ENCODE measurements at places on chromosomes 3 and 15.

DNA sequence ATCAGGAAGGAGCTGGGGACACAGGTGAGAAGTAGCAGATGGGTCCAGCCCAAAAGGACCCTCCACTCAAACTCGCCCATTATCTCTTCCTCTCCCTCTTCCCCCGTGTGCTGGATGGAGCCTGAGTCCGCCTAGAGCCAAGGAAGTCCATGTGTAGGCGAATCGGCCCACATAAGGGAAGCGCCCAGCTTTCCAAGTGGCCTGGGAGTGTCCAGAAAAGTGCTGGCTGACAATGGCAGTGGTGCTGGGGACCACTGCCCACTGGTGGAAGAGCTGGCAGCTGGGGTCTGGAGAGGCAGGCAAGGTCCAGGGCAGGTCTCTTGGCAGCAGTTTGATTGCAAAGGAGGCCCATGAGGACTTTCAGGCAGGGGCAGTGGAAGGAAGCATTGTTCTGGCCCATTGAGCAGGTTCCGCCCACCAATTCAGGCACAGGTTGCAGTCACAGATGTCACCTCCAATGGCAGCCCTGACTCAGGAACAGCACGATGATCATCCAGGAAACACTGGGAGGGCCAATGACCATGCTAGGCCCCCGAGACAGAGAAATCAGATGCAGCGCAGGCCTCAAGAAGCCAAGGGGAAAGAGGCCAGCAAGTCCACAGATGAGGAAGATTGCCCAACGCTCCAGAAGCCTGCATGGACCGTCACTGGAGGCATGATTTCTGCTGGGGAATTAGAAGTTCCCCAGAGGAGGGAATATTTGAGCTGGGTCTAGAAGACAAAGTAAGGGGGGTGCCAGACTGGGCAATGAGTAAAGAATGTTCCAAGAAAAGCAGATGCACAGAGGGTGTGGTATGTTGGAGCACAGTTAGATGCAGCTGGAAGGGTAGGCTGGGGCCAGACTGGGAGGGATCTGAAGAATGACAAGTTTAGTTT lies 3.0 kb downstream of the MFGE8 start:
- no peak for DNase-seq

DNA sequence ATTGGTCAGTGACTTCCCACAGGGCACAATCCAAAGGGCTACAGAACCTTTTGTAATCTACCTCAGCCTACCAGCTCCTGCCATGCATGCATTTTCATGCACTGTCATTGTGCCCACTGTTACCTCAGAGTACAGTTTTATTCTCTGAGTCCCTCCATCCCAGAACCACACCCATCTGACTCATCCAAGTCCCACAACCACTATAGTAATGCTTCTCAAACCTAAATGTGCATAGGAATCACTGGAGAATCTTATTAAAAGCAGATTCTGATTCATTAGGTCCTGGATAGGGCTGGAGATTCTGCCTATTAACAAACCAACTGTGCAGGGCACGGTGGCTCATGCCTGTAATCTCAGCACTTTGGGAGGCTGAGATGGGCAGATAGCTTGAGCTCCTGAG lies 3.7 kb upstream of the B3GALNT1 start:
- peak; percentile 47 for DNase-seq

GRCh38 chr3:13598926-13599886 lies 50.3 kb downstream of the FBLN2 start:
- DNase-seq, result peak; percentile 89

- DNase-seq, result peak; percentile 61
Measured at GRCh38 chr3:32401556-32402081, 10.0 kb downstream of the CMTM7 start.

GRCh38 chr3:105801397-105801796 lies 67.4 kb downstream of the CBLB start:
- no peak for DNase-seq
